ENCODE measurements at places on chromosomes 1 and 21. TPM values are rescaled to one million over a fixed set of nuclear protein-coding genes. Genes with fewer than 3 reads are reported as not detected.

The PLA2G2D gene
- total RNA-seq, result not detected

The OR2T2 gene
- total RNA-seq, result not detected

The ZNF593 gene
- 31.8 TPM for total RNA-seq

The SLC22A15 gene
- total RNA-seq, result 0.47 TPM

The DPYD gene
- 52.9 TPM for total RNA-seq

The TEX38 gene
- not detected for total RNA-seq

The CTH gene
- 0.99 TPM for total RNA-seq

The F13B gene
- not detected for total RNA-seq

The PCBP3 gene
- total RNA-seq, result 0.18 TPM

The TADA1 gene
- 8.8 TPM for total RNA-seq

The ADAM30 gene
- not detected for total RNA-seq

The CDA gene
- total RNA-seq, result 0.66 TPM

The ZCCHC17 gene
- total RNA-seq, result 48.2 TPM

The UBIAD1 gene
- 8.0 TPM for total RNA-seq

The ANKRD65 gene
- 0.09 TPM for total RNA-seq

The CACNA1E gene
- not detected for total RNA-seq

The OR6N1 gene
- not detected for total RNA-seq

The AKNAD1 gene
- total RNA-seq, result not detected

The SPRR5 gene
- total RNA-seq, result not detected

The KRTAP12-2 gene
- not detected for total RNA-seq

The THRAP3 gene
- 102 TPM for total RNA-seq

The SH3BGRL3 gene
- total RNA-seq, result 24.9 TPM

The FAM163A gene
- total RNA-seq, result 0.09 TPM

The CCDC27 gene
- not detected for total RNA-seq

The FGGY gene
- total RNA-seq, result 10.0 TPM

The ZYG11A gene
- total RNA-seq, result 0.63 TPM

The REN gene
- not detected for total RNA-seq

The INSRR gene
- total RNA-seq, result not detected

The PLA2G2F gene
- total RNA-seq, result not detected

The TFAP2E gene
- not detected for total RNA-seq

The MSH4 gene
- total RNA-seq, result 0.18 TPM

The TBX19 gene
- 0.18 TPM for total RNA-seq

The GBP7 gene
- not detected for total RNA-seq

All from endothelial cell of coronary artery (primary cell).